ENCODE measurements at places on chromosomes 6 and 20. TPM values are rescaled to one million over a fixed set of nuclear protein-coding genes. Genes with fewer than 3 reads are reported as not detected.
A peak's percentile ranks its signal among the peaks of the same experiment; 100 is the strongest.

The PNPLA1 gene
- 2.8 TPM for polyA plus RNA-seq

The IP6K3 gene
- polyA plus RNA-seq: 1.3 TPM

DNA sequence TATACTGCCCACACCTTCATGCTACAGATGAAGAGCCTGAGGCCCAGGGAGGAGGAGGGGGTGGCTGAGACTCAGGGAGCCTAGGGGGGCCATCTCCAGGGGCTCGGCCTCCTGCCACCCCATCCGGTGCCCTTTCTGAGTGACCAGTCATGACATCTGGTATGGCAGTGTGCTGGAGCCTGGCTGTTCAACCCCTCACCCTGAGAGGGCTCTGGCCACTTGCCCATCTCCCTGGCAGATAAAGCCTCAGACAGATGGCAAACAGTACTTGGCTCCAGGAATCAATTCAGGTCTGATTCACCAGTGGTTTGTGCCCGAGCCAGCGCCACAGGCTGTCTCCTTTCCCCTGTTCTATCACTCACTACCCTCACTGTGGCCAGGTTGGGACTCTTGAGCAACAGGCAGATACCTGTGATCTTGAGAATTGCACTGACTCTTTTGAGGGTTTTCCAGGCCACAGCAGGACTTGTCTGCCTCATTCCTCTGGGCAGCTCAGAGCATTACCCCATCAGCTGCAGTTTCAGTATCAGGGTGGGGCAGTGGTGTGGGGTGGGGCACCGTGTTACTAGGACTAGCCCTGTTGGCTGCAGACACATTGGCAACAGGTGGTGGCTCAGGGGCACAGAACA is 22.8 kb downstream of the SRSF3 start:
- DNase-seq: no peak

DNA sequence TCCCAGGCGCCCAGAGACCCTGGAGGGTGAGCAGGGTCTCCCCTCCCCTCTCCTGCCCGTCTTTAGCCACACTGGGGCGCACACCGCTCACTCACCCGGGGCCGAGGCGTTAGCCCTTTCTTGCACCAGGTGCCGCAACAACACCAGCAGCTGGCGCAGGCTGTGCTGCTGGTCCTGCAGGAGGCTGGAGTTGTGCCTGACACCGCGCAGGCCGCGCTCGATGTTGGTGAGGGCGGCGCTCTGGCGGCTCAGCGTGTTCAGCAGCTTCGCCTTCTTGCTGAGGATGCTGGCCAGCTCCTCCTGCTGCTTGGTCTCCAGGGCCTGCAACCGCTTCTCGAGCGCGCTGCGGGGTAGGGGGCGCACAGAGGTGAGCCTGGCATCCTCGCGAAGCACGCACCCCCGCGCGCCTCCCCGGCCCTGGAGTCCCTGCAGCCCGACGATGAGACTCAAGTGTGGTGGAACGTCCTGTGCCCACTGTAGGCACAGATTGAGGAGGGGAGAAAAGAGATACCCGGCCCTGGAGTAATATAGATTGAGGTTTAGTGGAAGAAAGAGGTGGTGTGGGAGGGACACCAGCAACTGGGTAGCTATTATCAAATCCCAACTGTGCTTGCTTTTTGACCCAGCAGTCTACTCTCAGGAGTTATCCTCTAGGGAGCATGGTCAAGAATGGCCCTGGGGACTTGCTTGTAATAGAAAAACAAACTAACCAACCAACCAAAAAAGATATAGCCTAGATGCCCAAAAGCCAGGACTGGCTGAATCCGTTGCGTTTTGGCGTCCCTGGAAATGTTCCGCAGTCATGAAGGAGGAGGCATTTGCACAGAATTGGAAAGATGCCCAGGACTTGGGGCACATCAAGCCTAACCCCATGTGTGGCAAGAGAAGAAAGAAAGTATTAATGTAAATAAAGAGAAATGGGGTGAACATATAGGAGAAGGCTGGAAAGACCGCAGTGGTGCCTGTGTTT is 30.9 kb downstream of the ANGPT4 start:
- peak; percentile 38 for DNase-seq

All from right renal pelvis (tissue), 4 donors.